T-helper 2 cell treated with Interferon-gamma antibody and Interleukin-4, amounts not matched to agents 100 ng/mL and 5 ng/mL, for 36 hours (primary cell): ENCODE measurements at places on chromosomes 12 and 14. TPM values are rescaled to one million over a fixed set of nuclear protein-coding genes. Genes with fewer than 3 reads are reported as not detected.

TMEM132C gene
- total RNA-seq: not detected in 2 replicates

HSPB8 gene
- total RNA-seq: not detected in 2 replicates

SLC38A4 gene
- total RNA-seq: not detected in 2 replicates

SLC25A21 gene
- total RNA-seq: not detected in 2 replicates

CCDC198 gene
- total RNA-seq: not detected in 2 replicates

C14orf132 gene
- total RNA-seq: 0.41 and 0.48 TPM in 2 replicates

TMPRSS12 gene
- total RNA-seq: not detected in 2 replicates

CHGA gene
- not detected in 2 replicates for total RNA-seq

ARHGEF40 gene
- not detected in 2 replicates for total RNA-seq
